D341Med (cell line): ENCODE measurements at places on chromosomes 1 and 21.

DNA sequence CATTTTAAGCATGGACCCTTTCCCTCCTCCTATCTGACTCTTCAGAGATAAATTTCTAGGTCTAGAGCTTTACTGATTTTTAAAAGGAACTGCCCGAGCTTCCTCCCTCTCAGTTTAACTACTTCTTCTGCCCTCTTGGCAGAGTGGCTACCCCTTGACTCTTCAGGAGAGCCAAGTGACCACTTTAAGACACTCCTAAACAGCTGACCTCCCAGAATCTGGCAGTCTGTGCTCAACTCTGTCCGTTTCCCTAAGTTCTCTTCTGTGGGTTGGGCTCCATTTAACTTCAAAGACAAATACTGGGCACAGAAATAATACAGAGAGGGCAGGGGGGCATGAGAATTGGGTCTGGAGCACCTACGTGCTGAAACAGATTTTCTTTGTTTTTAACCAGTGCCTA is 196.3 kb upstream of the FOXD3 start:
- no peak for DNase-seq

DNA sequence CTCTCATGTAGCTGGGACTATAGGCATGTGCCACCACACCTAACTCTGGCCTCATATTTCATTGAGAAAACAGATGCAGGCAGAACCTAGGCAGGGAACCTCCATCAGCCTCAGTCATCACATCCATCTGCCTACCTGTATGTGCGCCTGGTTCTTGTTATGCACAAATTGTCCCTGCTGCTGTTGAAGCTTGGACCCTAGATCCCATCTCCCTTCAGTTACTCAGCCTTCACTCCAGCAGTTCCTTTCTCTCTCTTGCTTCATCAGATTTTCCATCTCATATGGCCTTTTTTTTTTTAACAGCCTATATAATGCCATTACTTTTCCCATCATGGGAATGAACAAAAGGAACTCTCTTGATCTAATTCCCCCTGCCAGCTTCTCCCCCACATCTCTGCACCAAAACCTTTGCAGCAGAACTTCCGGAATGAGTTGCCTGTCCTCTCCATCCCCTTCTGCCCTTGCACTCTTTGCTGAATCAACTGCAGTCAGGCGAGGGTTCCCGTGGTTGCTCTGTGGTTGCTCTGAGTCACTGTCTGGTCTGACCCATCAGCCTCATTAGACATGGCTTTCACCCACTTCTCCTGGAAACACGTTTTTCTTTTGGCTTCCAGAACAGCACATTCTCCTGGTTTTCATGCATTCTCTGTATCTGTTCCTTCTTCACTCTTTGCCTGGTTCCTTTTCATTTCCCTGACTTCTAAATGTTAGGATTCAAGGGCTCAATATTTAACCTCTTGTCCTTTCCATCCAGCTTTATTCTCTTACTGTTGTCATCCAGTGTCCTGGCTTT is 41.5 kb downstream of the UBE4B start:
- no peak for DNase-seq

GRCh38 chr21:44450999-44451398 is 4.3 kb upstream of the LRRC3 start:
- no peak for DNase-seq

DNA sequence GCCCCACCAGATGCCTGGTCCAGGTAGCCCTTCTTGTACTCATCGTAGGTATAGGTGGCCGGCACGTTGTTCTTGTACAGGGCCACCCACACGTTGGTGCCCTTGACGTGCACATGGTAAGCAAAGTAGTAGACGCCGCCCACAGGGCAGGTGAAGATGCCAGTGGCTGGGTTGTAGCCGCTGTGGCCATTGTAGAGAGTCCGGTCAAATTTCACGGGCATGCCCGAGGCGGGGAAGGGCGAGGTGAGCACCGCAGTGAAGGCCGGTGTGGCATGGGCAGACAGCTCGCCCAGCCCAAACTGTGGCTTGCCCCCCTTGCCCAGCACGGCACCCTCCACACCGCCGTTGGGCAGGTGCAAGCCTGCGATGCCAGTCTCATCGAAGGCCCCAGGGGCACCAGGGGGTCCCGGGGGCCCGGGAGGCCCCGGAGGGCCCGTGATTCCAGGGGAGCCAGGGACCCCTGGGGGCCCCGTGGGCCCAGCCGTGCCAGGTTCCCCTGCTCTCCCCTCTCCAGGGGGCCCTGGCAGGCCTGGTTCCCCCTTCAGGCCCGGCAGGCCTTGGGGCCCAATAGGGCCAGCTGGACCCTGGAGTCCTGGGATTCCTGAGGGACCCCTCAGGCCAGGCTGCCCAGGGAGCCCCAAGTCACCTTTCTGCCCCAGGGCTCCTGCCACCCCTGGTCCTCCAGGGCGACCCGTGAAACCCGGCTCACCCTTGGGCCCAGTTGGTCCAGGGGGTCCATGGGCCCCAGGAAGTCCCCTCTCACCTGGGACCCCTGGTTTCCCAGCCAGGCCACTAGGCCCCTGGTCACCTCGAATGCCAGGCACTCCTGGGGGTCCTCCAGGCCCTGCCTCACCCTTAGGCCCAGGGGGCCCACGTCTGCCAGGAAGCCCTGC is 9.2 kb downstream of the ADPRS start:
- DNase-seq = no peak

DNA sequence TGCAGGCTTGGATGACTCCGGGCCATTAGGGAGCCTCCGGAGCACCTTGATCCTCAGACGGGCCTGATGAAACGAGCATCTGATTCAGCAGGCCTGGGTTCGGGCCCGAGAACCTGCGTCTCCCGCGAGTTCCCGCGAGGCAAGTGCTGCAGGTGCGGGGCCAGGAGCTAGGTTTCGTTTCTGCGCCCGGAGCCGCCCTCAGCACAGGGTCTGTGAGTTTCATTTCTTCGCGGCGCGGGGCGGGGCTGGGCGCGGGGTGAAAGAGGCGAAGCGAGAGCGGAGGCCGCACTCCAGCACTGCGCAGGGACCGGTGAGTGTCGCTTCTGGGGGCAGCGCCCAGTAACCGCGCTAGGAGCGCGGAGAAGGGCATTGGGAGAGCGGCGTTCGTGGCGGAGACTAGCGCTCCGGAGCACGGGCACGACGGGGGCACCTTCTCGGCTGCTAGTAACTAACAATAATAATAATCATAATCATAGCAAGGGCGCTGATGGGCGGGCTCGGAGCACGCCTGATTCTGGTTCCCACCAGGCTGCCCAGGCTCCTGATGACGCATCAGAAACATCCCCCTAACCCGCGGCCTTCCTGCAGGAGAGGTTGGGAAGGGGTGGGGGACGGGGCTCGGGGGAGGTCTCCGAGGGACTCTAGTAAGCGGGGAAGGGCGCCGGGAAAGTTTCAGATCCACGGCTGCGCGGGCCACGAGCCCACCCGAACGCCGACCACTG is at the start of gene MX1:
MX1 (plus strand) TSS at position 286 of the 722 bp plus-strand sequence. CDS start 5,832 bp downstream, outside the sequence.
- DNase-seq = no peak

DNA sequence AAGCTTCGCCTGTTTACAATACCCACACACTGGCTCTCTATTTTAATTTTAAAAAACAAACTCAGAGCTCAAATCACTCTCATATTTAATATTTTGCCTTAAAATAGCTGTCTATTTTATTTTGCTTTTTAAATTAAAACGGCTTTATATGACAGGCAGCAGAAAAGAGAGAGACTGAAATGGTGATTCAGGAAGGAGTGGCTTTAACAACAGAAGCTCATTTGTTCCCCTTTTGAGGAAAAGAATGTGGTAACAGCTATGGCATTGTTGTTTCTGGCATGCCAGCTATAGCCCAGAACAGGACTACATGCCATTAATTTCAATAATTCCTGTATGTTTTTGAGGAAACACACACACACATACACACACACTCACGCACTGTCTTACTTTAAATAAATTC is 234.2 kb upstream of the PTBP2 start:
- no peak for DNase-seq

DNA sequence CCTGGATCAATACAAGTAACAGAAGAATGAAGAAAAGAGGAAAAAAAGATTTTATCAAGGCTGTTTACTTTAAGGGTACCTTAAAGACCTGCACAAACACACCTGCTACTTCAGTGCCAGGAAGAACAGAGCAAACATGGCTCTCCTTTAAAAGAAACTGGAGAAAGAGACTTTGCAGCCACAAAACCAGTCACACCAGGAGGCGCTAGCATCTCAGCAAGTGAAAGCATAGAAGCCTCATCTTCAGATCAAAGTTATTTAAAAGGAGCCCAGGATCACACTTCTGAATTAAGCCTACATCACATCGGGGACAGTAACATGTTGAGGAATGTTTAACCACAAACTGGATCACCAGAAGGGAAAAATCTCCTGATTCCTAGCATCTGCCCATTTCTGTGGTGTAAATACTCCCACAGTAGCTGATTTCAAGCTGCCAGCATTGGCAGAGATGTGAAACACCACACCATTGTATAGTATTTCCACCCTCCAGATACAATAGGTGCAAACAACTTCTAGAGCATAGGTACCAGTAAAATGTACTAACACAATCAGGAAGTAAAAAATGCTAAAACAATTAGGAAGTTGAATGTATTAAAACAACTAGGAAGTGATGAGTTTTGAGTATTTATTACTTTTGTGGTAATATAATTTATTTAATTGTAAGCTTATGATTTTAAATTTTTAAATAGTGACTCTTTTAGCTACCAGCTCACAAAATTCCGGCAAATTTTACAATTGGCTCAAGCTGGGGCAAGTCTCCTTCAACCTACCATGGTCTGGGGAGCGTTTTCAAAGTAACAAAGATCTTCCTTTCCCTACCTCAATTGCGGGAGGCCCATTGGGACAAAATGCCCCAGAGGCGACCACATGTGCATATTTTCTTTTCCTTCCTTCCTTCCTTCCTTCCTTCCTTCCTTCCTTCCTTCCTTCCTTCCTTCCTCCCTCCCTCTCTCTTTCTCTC is 105.3 kb upstream of the CLDN14 start:
- no peak for DNase-seq

- DNase-seq = no peak
Observed at GRCh38 chr1:185474440-185475149, 157.6 kb upstream of the IVNS1ABP start.

- DNase-seq = no peak
Observed at GRCh38 chr1:31752952-31753475, 11.1 kb downstream of the ADGRB2 start.

DNA sequence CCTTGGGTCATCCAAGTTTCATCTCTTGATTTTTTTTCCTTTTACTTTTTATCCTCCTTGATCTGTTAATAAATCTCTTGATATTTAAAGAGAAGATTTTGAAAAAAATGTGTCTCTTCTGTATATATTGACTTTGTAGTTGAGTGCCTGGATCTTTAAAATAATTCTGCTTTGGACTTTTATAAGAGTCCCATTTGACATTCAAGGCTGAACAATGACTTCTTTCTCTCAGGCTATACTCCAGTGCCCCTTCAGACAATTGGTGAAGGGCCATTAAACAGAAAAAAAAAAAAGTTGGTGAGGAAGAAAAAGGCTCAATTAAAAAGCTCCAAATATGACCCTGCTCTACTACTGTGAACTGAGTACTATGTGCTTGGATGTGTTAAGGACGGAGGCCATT is 40.9 kb upstream of the CITED4 start:
- DNase-seq = no peak

DNA sequence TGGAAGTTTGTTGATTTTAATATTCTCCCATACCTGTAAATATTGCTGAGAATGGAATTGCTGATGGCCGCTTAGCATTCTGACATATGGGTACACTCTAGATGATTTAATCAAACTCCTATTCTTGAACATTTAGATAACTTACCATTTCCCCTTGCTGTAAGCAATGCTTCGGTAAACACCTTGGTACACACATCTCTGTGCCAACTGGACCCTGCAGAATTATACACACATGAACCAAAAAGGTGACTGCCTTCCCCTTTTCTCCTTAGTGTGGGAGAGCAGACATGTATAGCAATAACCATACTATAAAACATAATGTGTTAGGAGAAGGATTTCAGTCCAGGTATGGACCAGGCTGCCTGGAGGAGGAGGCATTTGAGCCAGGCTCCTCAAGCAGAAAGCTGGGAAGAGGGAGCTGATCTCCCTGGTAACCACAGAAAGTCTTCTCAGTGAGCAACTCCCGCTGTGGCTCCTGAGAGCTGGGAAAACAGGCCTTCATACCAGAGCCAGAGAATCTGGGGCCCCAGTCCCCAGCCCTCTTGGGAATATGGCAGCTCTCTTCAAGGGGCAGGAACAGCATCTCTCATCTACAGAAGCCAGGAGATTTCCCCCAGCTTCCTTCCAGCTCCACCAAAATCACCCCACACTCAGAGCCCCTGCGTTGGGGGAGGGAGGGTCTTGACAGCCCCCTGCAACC is 33.9 kb upstream of the CSF1 start:
- DNase-seq = no peak

- DNase-seq = no peak
Observed at GRCh38 chr1:106515375-106515774, 541.1 kb upstream of the PRMT6 start.

DNA sequence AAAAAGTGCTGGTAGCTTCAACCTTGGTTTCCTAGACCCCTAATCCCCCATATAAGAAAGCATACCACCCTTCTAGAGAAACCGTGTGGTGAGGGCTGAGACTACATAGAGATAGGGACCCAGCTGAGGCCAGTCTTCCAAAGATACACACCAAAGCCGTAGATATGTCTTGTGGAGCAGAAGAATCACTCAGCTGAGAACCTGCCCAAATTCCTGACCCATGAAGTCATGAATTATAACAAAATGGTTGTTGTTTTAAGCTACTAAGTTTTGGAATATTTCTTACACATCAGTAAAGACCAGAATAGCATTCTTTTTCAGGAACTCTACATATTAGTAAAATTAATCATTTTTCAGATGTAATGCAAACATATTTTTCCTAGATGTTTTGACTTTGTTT is 3.3 kb upstream of the SNRPE start:
- DNase-seq = no peak

GRCh38 chr1:229716069-229716468 is 90.0 kb downstream of the URB2 start:
- DNase-seq = no peak
